ENCODE measurements at places on chromosomes 1 and 21.

- DNase-seq = no peak
Measured at GRCh38 chr1:161404051-161404597, 36.4 kb upstream of the CFAP126 start.

GRCh38 chr1:200889571-200889970, 5.1 kb upstream of the INAVA start:
- no peak for DNase-seq

GRCh38 chr21:25772686-25773085, 37.9 kb downstream of the GABPA start:
- DNase-seq = no peak

DNA sequence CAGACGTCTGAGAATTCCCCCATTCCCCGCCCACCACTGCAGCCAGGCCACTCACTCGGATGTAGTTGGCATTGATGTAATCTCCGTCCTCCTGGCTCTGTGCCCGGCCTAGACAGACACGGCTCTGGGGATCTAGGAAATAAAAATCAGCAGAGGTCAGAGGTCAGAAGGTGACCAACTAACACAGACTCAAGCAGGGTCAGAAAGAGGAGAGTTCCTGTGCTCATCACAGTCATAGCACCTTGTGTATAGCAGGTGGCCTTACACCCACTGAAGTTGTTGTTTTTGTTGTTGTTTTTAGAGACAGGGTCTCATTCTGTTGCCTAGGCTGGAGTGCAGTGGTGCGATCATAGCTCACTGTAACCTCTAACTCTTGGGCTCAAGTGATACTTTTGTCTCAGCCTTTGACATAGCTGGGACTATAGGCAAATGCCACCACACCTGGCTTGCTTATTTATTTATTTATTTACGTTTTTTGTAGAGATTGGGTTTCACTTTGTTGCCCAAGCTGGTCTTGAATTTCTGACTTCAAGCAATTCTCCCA, 4.9 kb downstream of the PTPN7 start:
- DNase-seq = no peak

- DNase-seq = no peak
Measured at GRCh38 chr1:184485751-184486723, 99.2 kb downstream of the C1orf21 start.

DNA sequence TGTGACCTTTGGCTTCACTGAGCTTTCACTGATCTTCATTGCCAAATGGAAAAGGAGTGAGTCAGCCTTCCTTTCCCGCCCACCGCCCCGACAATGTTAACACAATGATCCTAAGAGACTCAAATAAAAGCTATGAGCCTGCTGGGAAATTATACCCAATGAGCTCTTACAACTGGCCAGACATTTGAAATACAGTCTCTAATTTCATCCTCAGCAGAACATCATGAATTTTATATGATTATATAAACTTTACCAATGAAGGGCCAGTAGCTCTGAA, 252.5 kb downstream of the SIPA1L2 start:
- no peak for DNase-seq

GRCh38 chr1:233105225-233105624, 154.8 kb downstream of the NTPCR start:
- DNase-seq = no peak

All from caudate nucleus (tissue), 63 donors.